ENCODE measurements at places on chromosomes 16 and 17.

DNA sequence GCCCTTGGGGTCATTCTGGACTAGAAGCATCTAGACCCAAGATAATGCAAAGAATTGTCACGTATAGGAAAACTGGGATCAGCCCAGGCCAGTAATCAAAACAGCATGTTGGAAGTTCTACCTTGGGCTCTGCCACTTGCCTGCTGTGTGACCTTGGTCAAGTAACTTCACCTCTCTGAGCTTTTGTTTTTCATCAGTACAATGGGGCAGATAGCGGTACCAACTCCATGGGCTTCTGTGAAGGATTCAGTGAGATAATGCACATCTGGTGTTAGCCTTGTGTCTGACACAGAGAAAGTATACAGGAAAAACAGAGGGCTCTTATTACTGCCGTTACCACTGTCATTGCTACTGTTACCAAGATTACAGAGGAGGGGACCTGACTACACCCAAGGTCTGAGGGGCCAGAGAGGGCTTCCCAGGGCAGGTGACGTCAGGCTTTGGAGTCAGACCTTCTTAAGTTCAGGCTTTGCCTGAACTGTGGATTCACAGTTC is 24.6 kb downstream of the CMIP start:
- H3K4me1 ChIP-seq = no peaks in the 10 kb centered on the region
- no peak overlapping the region for H3K4me3 ChIP-seq
- no peak overlapping the region for H3K27ac ChIP-seq

DNA sequence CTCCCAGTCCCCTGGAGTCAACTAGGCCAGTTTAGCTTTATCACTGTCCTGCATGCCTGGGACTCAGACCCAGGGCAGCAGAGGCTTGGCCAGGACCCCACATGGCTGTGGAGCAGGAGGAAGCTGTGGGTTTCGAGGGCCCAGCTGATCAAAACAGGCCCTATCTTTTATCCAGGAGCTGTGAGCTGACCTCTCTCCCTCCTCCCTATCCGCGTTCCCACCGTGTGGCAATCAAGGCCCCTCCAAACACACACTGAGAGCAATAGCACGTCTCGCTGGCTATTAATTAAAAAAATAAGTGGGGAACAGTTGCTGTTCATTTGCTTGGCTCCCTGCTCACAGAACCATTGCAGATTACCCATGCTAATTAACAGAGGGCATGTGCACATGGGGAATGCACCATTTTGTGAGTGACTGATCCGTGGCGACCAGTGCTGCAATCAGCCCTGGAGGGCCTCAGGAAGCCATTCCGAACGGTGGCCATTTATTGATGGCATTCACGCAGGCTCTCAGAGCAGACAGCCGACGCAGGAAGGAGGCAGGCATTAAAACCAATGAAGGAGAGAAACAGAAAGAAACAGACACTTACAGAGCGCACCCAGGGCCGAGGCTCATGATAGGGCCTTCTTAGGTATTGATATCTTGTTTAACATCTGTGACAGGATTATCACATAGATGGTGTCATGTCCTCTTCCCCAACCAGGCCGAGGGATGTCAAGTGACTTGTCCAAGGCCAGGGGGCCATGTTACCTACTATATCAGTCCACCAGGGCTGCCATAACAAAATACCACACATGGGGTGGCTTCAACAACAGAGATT is 157.1 kb downstream of the KATNIP start:
- H3K4me3 ChIP-seq = no peak overlapping the region
- H3K27me3 ChIP-seq = no peaks in the 10 kb centered on the region
- H3K27ac ChIP-seq = no peak overlapping the region
- DNase-seq = no peak
- H3K36me3 ChIP-seq = peaks cover 9% of the 10 kb centered on the region

GRCh38 chr17:8621585-8621984 is 8.9 kb downstream of the MYH10 start:
- no peak overlapping the region for H3K27ac ChIP-seq
- H3K4me3 ChIP-seq = no peak overlapping the region
- peaks cover 68% of the 10 kb centered on the region for H3K36me3 ChIP-seq
- DNase-seq = no peak

DNA sequence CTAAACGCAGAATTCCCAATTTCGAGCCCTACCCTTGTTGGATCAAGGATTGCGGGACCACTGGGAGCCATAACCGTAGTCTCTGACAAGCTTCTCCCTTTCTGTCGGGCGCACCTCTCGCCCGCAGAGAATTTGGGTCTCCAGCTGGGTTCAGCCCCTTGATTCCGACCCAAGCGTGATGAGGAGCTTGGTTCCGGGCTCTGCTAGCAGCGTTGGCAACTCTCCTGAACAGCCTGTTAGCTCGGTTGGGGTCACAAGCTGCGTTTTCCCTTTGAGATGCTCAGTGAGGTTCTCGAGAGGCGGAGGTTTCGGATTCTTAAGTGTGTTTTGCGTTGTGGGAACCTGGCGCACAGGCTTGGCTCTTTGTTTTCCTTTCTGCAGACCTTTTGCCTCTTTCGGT is 655 bp downstream of the ATXN1L start:
- H3K27me3 ChIP-seq = no peaks in the 10 kb centered on the region
- H3K4me1 ChIP-seq = peaks cover 4% of the 10 kb centered on the region
- peaks cover 36% of the 10 kb centered on the region for H3K36me3 ChIP-seq
- H3K4me3 ChIP-seq = peak overlapping the region; percentile 91
- H3K27ac ChIP-seq = no peak overlapping the region
- peak; percentile 65 for DNase-seq

DNA sequence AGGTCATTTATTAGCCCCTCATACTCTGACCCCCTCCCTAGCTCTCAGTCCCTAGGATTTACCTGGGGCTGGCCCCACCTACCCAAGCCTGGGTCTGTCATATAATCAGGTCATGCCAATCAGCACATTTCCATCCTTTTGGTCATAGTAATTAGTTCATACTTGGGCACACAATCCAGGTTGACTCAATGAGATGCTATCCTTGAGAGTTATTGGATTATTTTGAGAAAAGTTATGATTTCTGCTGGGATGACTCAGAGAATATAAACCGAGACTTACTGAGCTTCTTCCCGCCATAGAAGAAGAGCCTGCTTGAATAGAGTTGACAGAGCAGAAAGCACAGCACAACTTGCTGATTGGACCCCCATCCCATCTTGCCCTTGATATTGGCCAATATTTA is 331.5 kb downstream of the CBLN1 start:
- H3K4me1 ChIP-seq = no peaks in the 10 kb centered on the region
- H3K27me3 ChIP-seq = no peaks in the 10 kb centered on the region
- no peak overlapping the region for H3K27ac ChIP-seq
- no peaks in the 10 kb centered on the region for H3K36me3 ChIP-seq
- DNase-seq = no peak

- H3K27ac ChIP-seq = no peak overlapping the region
- H3K4me3 ChIP-seq = no peak overlapping the region
- H3K4me1 ChIP-seq = no peaks in the 10 kb centered on the region
- no peak for DNase-seq
Observed at GRCh38 chr16:88413231-88413630, 30.5 kb downstream of the ZNF469 start.

DNA sequence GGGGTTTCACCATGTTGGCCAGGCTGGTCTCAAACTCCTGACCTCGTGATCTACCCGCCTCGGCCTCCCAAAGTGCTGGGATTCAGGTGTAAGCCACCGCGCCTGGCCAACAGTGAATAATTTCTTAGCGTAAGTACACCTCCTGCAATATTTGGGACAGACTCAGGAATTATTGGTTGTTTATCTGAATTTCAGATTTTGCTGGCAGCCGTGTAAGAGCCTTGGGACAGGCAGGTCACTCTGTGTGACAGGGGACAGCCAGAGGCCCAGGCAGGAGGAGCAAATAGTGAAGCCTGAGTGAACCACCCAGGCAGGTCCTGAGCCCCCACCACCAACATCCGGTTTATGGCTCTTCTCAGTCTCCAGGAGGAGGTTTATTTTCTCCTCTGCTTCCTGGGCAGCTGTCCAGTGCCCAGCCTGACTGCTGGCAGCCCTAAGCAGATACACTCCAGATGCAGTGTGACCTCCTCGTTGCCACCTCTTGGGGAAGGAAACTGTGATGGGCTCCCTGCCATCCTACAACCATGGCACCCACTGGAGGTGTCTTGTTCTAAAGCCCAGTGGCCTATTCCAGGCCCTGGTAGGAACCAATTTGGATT is 26.2 kb upstream of the ADORA2B start:
- no peak overlapping the region for H3K27ac ChIP-seq
- H3K27me3 ChIP-seq = no peaks in the 10 kb centered on the region
- no peaks in the 10 kb centered on the region for H3K36me3 ChIP-seq
- H3K4me1 ChIP-seq = no peaks in the 10 kb centered on the region
- no peak for DNase-seq

GRCh38 chr16:51184702-51185433 is 33.8 kb upstream of the SALL1 start:
- no peak for DNase-seq
- H3K27ac ChIP-seq = no peak overlapping the region
- no peak overlapping the region for H3K4me3 ChIP-seq

- peak within 1 kb of the TSS; percentile 77 for H3K4me3 ChIP-seq
- DNase-seq = peak; percentile 86
- no peak within 1 kb of the TSS for H3K27ac ChIP-seq
Observed at GRCh38 chr17:45784293-45784740, at the start of gene CRHR1. CRHR1 (plus strand) TSS chr17:45784320; CDS start chr17:45784545, 225 bp downstream.

DNA sequence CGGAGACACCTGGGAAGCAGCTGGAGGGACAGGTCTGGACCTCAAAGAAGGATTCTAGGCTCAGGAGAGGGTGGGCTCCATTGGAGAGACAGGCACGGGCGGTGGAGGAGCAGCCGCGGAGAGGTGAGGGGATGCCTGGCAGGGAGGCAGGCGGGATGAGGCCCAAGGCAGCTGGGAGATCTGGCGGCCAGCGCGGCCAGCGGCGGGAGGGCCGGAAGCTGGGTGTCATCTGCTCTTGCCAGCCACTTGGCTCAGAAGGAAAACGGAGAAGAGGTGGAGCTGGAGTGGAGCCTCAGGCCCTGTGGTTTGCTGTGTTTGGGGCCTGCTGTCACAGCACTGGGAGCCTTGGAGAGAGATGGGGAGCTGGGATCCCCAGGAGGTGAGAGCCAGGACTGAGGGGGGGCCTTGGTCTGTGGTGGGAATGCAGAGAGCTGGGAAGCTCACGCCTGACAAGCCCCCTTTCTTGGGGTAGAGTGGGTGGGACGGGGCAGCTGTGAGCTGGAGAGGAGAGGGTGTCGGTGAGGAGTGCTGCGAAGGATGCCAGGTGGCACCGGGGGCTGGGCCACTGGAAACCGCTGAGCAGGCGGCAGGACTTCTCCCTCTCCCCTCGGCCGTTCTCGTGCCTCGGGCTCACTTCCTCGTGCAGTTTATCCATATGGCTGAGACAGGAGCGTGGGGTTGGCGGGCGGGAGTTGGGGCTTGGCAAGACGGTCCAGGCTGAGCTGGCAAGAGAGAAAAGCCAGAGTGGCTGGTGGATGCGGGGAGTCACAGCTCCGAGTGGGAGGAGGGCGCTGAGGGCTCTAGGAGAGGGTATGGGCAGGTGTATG is 8.0 kb downstream of the TBC1D24 start:
- H3K27me3 ChIP-seq = no peaks in the 10 kb centered on the region
- no peaks in the 10 kb centered on the region for H3K4me1 ChIP-seq
- no peak overlapping the region for H3K27ac ChIP-seq
- no peak overlapping the region for H3K4me3 ChIP-seq
- H3K36me3 ChIP-seq = no peaks in the 10 kb centered on the region
- no peak for DNase-seq

GRCh38 chr17:56913353-56913866 is 439 bp downstream of the TRIM25 start:
- peaks cover 38% of the 10 kb centered on the region for H3K27me3 ChIP-seq
- no peak overlapping the region for H3K27ac ChIP-seq
- peak overlapping the region; percentile 82 for H3K4me3 ChIP-seq
- no peaks in the 10 kb centered on the region for H3K4me1 ChIP-seq
- H3K36me3 ChIP-seq = no peaks in the 10 kb centered on the region

GRCh38 chr16:86387468-86388440 is 122.6 kb upstream of the FOXF1 start:
- H3K4me1 ChIP-seq = no peaks in the 10 kb centered on the region
- no peak for DNase-seq
- no peak overlapping the region for H3K27ac ChIP-seq
- no peaks in the 10 kb centered on the region for H3K36me3 ChIP-seq

DNA sequence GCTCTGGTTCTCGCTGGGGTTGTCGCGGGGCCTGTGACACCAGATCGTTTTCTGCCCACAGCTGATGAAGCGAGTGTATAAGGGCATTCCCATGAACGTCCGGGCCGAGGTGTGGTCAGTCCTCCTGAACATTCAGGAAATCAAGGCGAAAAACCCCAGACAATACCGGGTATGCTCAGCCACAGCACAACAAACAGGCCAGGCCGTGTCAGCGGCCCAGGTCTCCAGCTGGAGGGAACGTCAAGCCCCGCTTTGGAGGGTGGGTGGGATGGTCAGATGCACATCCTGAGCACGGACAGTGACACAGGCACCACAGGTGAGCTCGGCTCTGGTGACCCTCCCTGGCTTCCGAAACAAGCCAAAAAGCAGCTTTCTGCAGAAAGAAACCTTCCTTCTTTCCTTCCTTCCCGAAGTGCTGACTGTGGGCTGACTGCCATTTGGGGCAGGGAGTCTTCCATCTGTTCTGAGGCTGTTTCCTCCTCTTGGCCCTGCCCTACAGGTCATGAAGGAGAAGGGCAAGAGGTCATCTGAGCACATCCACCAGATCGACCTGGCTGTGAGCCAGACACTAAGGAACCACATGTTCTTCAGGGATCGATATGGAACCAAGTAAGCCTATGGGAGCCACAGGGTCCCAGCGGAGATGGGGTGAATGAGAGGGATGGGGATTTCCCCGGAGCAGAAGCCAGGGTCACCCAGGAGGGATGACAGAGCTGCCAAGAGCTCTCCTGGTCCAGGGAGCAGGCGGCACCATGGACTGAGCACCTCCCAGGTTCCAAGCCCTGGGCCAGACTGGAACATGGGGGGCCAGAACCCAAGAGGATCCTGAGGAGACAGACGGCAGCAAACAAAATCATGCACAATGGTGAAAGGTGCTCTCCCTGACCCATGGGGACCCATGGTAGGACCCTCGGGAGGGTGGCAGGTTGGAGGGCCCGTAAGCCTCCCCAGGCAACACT is 79.4 kb downstream of the GOSR1 start:
- H3K4me3 ChIP-seq = no peak overlapping the region
- H3K4me1 ChIP-seq = no peaks in the 10 kb centered on the region
- no peaks in the 10 kb centered on the region for H3K36me3 ChIP-seq
- H3K27me3 ChIP-seq = no peaks in the 10 kb centered on the region
- DNase-seq = peak; percentile 41

DNA sequence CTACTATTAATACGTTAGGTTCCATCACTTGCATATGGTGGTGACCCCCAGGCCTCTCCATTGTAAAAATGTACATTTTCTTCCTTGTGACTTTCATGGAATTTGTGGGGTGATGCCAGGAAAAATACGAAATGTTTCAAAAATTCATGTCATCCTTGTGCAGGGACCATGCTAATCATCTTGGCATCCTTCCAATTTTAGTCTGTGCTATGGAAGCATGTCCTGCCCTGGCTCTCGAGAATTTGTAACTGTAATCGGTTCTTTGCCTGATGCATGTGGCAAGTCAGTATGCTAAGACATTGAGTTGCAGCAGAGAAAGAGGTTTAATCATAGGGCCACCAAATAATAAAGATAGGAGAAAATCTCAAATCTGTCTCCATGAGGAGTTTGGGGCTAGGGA is 14.3 kb upstream of the GINS3 start:
- no peak overlapping the region for H3K27ac ChIP-seq
- no peaks in the 10 kb centered on the region for H3K36me3 ChIP-seq
- H3K4me1 ChIP-seq = no peaks in the 10 kb centered on the region

Data from endodermal cell (in vitro differentiated cells).